Stimulated activated CD4-positive, alpha-beta T cell treated with anti-CD3 and anti-CD28 coated beads, Interleukin-15, amount 100 ng/mL, for 48 hours (primary cell): ENCODE measurements at places on chromosomes 1 and 21.

DNA sequence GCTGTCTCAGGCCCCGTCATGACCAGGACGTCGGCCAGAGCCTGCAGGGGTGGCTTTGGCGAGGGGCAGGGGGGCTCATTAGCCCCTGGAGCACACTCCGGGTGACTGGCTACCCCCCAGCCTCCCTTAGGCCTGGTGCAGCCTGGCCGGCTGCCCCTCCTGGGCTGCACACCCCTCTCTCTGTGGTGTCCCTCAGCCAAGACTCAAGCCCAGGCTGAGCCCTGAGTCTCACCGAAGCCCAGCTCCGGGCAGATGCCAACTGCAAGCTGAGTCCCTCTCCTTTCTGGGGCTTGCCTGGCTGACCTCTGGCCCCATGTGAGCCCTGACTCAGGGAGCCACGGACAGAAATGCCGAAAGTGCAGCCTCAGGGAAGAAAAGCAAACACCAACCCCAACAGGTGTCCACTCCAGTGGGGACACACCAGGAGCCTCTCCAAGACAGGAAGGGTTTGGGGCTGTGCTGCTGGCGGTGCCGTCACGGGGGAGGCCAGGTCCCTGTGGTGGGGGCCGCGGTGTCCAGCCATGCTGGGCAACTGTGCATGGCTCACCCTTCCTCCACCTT is 5.3 kb upstream of the IBA57 start:
- DNase-seq: no peak

- no peak for DNase-seq
Observed at GRCh38 chr1:224513383-224513782, 78.8 kb upstream of the WDR26 start.

DNA sequence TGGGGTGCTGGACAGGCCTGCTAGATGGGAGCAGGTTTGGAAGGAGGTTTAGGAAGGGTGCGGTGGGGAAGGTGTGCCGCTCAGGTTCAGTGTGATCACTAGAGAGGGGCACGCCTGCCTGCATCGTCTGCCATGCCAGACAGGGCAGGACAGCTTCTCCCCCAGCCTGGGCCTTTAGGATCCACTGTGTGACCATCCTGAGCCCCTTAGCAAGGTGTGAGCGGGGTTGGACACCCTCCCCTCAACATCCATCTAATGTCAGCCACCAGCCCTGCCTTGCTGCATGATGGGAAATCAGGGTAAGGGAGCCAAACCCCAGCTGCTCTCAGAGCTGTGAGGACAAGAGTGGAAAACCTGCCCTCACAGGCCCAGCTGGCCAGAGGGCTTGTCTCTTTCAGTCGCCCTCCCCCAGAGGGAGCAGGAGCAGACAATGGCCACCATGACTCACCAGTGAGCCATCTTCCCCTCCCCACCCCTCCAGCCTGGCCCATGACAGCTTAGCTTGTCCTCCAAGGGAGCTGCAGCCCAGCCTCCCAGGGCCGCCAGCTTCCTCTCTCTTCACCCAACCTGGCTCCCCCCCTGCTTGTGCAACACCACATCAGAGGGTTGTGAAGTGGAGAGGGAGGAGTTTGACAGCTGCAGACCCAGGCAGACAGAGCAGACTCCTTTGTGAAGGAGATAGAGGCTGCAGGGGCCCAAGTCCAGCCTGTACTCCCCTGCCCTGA is 37.0 kb downstream of the NUAK2 start:
- DNase-seq: peak; percentile 76

GRCh38 chr1:201686714-201687455 is 142.1 kb upstream of the IPO9 start:
- no peak for DNase-seq
